Fibroblast of gingiva (primary cell): ENCODE measurements at places on chromosomes 3 and 15.

DNA sequence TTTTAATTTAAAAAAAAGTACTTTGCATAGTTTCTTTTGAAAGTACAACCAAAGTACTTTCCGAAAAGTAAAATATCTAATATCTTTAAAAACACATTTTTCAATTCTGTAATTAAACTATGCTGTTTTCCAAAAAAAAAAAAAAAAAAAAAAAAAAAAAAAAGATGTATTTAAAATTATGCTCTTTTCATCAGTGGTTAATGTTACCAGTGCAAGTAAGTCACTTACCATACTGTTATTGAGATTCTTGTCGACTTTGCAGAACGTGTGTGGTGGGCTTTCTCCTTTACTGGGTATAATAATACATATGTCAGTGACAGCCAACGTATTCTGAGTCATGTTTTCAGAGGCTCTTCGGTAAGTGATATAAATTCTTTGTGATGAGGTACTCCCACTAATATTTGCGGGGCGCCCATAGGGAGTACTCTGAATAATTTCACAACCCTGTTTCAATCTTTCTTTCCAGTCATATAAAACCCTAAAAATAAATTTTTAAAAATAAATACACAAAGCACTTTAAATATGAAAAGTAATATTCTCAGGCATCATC lies 39.9 kb downstream of the DENND4A start:
- DNase-seq, result no peak

DNA sequence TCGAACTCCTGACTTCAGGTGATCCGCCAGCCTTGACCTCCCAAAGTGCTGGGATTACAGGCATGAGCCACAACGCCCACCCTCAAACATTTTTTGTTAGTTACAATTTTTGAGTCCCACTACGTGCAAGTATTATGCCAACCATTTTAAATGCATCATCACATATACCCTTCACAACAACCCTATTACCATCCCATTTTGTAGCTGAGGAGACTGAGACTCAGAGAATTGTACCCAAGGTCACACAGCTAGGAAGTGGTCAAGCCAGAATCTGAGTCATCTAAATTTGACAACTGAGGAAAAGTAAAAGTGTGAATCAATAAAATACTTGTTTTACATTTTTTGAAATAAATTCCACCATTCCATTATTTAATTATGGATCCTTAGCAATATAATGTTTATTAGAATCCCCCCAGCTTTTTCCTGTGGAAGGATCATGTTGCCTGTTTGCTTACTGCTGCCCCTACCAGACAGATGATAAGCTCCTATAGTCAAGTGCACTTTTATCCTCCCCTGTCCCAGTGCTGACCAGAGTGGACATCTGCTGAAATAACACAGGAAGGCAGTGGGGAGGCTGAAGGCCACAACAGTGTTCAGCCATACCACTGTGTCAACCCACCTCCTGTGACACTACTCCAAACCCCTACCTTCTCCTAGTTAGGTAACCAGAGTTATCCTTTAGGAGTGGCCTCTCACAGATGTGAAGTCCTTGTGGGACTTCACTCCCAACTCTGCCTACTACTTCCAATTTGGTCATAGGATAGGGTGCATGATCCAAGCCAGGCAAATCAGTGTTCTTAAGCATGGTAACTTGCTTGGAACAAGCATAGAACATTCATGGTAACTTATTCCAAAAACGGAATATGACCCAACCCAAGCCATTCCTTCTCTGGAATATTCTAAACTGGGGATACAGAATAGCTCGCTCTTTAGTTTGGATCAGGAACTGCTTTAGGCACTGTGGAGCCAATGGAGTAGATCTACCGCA lies 28.1 kb downstream of the PRKAR2A start:
- DNase-seq, result no peak

GRCh38 chr3:193843474-193844301 lies 250.7 kb downstream of the OPA1 start:
- no peak for DNase-seq

DNA sequence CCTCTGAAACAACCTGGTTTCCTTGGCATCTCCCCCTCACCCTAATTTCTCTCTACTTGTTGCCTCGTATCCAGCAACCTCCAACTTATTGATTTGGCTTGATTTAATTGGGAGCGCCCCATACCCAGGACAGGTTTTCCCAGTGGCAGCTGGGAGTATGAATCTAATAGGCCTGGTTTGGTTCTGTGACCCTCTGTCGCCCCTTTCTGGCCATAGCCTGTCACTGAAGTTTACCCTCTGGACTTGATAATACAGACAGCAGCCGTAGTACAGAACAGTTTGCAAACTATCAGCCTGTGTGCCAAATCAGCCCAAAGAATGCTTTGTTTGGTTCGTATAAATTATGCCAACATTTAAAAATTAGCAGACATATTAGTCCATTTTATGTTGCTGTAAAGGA lies 525.1 kb upstream of the GOLIM4 start:
- DNase-seq, result no peak

DNA sequence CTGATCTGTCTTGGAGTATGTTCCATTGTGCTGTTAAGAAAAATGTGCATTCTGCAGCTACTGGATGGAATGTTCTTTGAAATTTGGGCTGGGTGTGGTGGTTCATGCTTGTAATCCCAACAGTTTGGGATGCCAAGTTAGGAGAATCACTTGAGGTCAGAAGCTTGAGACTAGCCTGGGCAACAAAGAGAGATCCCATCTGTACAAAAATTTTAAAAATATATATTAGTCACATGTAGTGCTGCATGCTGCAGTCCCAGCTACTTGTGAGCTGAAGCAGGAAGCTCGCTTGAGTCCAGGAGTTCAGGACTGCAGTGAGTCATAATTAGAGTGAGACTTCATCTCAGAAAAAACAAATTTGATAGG lies 62.8 kb upstream of the PLSCR4 start:
- peak; percentile 82 for DNase-seq

DNA sequence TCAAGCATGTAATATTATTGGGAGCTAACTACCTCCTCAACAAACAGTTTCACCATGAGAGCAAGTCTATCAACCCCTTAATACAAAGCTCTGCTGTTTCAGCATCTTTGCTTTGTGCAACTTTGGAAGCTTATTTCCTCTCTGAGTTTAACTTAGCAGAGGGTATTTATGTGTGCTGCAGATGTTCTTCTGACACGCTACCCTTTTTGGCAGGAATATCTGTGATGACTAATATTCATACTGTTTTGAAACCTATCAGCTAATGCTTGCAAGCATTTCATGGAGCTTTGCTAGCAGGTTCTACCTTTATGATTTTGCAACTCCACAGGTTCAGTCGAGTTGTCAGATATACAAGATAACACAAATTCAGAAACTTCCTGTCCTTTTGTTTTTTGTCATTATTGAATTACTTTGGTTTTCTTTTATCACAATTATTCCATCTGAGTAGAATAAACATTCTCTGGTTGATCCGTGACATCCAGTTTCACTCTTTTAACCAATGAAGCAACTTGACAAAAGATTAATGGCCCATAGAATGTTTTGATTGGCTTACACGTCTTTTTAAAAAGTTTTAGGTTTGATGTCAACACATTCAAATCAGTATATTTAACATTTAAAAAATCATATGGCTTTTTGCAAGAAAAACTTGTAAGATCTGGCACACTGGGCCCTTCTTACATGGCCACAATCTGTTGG lies 1.7 kb upstream of the SLC9A9 start:
- peak; percentile 92 for DNase-seq

GRCh38 chr15:47367726-47368390 lies 349.4 kb upstream of the SEMA6D start:
- no peak for DNase-seq

DNA sequence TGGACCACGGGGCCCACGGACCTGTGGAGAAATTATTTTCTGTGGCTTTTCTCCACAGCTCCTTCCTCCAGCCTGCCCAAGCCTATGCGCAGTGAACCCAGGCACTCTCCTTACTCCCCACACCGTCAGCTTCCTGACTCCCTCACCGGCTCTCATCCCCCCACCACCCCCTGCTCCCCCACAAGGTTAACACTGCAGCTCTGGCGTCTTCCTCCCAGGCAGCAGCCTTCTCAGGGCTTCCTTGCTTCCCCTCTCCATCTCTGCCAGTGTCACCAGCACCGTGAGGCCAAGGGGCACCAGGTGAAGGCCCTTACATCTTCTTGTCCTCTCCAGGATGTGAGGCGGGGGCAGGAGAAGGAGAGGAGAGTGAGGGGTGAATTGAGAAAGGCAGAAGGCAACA lies 168.3 kb upstream of the TLE3 start:
- DNase-seq, result no peak

DNA sequence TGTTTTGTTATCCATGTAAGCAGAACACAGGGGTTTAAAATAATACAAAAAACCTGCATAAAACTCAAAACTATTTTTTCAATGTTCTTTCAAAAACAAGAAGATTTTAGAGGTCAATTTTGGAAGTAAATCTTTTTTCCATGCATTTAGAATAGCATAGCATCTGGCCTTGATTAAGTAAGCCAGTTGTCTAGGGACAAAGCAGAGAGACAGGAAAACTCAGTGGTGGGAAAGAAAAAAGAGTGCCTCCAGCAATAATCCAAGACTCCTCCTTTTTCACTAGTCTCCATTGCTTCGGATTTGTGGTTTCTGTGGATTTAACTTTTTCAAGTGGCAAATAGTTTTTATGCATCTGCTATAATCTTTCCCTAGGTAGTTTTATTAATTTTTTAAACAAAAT lies 88.9 kb downstream of the SUCNR1 start:
- DNase-seq, result peak; percentile 52

DNA sequence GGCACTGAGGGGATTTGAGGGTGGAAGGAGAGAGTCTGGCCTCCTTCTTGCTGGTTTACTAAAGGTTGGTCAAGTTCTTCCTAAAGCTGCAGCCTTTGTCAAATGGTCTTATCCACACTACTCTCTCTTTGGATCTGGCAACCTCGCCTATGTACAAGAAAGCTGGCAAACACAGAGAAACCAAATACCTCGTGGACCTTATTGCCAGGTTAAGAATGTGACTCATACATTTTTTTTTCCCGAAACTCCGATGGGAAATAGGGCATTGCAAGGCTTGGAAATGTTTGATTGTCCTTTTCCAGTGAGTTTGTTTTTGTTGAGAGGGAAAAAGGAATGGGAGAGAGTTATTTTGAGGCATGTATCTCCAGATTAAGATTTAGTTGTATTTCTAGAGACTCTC lies 13.9 kb downstream of the EOMES start:
- DNase-seq, result peak; percentile 27

- DNase-seq, result no peak
Measured at GRCh38 chr3:96324087-96324486, 490.3 kb upstream of the EPHA6 start.

DNA sequence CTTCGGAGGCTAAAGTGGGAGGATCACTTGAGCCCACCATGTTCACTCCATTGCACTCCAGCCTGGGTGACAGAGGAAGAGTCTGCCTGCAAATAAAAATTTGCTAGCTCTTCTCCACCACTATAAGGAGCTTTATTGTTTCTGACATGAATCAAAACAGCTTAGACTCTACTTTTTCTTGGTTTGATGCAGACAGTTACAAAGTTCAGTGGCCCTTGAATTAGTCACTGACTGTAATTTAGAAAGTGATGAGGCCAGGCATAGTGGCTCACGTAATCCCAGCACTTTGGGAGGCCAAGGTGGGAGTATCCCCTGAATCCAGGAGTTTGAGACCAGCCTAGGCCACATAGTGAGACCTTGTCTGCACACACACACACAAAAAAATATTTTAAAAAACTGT lies 172.4 kb upstream of the CGNL1 start:
- no peak for DNase-seq

DNA sequence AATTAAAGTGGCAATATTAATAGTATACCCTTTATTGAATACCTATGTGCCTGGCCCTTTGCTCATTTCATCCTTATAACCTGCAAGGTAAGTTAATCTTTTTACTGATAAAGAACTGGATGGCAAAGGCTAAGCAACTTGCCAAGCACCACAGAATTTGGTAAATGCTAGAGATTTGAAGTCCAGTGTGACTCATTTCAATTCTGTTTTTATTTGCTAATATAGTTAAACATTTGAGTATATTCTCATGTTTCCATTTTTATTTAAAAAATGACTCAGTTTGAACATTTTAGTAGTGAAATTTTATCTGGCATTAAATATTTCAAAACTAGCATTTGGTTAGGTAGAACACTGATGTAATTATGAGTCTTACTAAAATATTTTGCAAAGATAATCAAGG lies 11.3 kb downstream of the PFN2 start:
- peak; percentile 32 for DNase-seq

DNA sequence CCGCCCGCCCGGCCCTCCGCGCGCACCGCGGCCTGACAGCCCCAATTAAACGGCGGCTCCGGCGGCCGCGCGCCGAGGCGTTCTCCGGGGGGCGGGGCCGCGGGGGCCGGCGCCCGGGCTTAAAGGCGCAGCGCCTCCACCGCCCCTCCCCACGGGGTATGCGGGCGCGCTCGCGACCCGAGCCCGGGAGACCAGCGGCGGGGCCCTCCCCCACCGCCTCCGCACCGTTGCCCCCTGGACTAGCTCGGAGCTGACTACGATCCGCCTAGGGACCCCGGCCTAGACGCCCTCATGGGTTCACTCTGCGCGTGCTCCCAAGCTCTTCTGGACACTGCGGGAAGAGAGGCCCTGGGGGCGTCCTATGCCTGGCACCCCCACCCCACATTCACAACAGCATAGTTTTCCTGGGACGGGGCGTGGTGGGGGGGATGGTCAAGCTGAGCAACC lies at the start of gene DUSP7:
Gene DUSP7 (minus strand): TSS at position 51 of the 447 bp plus-strand sequence. CDS start 205 bp downstream, outside the sequence.
- peak; percentile 50 for DNase-seq

- peak; percentile 34 for DNase-seq
Measured at GRCh38 chr3:141828890-141829289, 47.6 kb upstream of the ATP1B3 start.

DNA sequence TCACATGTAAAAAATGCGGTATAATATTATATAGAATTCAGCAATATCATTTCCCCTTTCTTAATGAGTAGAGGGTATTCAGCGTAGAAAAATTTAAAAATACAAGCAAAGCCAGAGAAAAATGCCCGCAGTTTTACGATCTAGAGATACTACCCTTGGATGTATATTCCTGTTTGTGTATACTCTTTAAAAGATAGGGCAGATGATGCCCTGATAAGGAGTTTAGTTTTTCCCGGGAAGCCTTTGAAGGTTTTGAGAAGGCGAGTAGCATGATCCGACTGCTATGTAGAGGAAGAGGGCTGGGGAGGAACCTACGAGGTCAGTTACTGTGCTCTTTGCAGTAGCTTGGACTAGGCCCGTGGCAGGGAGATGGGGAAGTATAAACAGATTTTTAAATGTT lies 1.2 kb downstream of the YEATS2 start:
- peak; percentile 15 for DNase-seq

GRCh38 chr3:15535732-15536131 lies 14.2 kb upstream of the COLQ start:
- DNase-seq, result no peak

DNA sequence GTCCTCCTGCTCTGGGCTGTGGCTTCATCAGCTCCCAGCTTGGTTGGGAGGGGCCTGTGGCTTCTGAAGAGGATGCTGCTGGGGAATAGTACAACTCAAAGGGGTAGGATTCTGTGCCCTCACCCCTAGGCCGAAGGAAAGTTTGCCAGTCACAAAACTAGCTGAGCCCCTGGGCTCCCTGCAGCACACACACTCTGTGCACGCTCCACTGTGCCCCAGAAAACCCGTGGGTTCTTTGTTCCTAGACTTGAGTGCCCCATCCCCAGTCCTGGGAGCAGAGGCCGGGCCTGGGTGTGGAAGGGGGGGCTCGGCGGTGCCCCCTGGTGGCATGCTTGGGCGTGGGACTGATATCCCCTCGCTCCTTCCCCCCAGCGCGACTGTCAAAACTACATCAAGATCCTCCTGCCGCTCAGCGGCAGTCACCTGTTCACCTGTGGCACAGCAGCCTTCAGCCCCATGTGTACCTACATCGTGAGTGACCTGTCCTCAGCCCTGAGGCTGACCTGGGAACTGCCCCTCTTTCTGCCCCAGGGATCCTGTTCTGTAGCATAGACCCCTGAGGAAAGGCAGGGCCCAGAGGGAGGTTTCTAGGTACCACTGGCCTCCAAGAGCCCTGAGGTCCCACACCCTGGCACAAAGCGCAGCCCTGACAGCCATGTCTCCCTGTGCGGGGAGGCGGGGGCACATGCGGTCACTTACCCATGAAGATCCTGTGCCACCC lies 14.2 kb downstream of the CIB1 start:
- no peak for DNase-seq
